ENCODE measurements at places on chromosomes 2 and 18.

DNA sequence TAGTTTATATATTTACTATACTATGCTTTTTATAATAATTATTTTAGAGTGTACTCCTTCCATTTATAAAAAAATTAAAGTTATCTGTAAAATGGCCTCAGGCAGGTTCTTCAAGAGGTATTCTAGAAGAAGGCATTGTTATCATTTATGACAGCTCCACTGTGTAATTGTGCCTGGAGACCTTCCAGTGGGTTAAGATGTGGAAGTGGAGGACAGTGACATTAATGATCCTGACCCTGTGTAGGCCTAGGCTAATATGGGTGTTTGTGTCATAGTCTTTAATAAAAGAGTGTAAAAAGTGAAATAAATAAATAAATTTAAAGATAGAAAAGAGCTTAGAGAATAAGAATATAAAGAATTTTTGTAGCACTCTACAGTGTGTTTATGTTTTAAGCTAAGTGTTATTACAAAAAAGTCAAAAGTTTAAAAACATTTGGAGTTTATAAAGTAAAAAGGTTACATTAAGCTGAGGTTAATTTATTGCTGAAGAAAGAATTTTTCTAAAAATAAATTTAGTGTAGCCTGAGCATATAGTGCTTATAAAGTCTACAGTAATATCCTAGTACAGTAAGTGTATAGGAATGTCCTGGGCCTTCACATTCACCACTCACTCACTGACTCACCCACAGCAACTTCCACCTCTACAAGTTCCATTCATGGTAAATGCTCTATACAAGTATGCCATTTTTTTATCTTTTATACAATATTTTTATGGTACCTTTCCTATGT, 190.0 kb upstream of the SESTD1 start:
- no peak for DNase-seq

DNA sequence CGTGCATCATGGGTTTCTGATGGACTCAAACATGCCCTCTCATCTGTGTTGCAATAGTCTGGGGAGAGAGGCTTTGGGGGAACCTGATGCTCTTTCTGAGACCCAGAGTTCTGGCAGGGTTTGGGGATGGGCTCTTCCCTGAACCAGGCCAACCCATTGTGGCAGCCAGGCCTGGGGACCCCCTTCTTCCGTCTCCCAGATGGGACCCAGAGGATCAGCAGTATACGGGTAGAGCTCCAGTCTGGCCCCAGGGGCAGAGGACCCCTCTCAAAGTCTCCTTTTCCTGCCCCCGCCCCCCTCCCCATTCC, 333.7 kb downstream of the DYSF start:
- DNase-seq: no peak

- no peak for DNase-seq
These were observed 5.1 kb downstream of the NOL4 start for GRCh38 chr18:34219651-34220050.

DNA sequence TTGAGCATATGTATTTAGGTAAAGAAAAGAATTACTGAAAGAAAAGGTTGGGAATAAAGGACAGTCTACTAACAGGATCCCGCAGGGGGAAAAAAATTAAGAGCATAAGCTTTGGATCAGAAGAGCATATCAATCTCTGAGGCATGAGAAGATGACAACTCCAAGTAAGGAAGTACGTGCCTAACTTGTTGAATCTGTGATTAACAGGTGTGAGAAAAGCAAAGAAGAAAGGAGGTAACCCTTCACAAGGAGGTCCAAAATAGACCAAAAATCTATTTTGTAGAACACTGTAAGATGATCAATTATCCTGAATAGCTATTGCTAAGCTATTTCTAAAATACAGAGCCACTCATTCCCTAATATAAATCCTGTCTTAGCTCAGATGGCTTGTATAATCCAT, 32.8 kb downstream of the TRIP12 start:
- no peak for DNase-seq

GRCh38 chr2:88919087-88919738, 227.7 kb downstream of the RPIA start:
- DNase-seq: no peak

DNA sequence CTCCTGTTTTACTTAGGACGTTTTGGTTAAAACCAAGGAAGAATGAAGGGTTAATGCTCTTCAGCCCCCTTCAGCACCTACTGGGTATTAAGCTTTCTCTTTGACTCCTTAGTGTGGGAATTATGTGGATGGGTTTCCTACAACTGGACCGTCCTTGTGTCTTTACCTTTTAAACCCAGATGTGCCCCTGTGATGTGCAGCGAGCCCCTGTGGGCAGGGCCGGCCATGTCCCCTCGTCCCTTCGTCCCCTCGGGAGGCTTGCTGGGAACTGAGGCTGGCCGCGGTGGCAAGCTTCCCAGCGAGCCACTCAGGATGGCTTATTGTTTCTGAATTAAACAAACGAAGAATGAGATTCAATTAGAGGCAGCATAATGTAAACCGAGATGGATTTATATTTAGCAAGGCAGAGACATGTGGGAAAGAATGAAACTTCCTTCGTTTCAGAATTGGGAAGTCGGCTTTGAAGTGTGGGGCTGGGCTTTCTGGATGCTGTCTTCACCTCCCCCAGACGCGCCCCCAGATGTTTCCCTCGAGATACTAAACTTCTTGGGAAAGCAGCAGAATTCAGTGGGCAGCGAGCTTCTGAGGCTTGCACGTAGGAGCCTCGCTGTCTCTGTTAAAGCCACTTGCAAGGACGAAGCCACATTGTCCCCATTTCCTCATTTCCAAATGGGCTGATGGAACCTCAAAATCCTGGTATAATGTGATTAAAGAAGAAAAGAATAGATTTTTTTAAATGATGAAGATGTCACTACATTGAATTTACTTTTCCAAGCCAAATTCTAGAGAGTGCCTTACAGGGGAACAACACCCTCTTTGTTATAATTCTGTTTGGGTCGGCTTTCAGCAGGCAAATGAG, 146.0 kb downstream of the VAPA start:
- no peak for DNase-seq

- DNase-seq: peak; percentile 69
These were observed 3.1 kb downstream of the GYPC start for GRCh38 chr2:126658905-126659561.

GRCh38 chr18:32891797-32892196, 119.0 kb upstream of the KLHL14 start:
- no peak for DNase-seq

Data from GM12864 (cell line).